Karpas-422 (cell line): ENCODE measurements at places on chromosomes 11 and 22. TPM values are rescaled to one million over a fixed set of nuclear protein-coding genes. Genes with fewer than 3 reads are reported as not detected.

Gene IRAG1
- total RNA-seq: not detected in 2 replicates

Gene SCUBE1
- total RNA-seq: not detected in 2 replicates

Gene SPA17
- 1.2 and 10.4 TPM in 2 replicates for total RNA-seq

Gene MMP1
- not detected in 2 replicates for total RNA-seq

Gene CXCR5
- total RNA-seq: 0.71 and 1.2 TPM in 2 replicates

Gene LIN7C
- 10.5 and 30.3 TPM in 2 replicates for total RNA-seq

Gene KCNJ1
- not detected in 2 replicates for total RNA-seq

Gene MS4A14
- total RNA-seq: 0.65 and 1.3 TPM in 2 replicates

Gene HIRA
- 20.0 and 20.2 TPM in 2 replicates for total RNA-seq

Gene SPON1
- total RNA-seq: not detected in 2 replicates

Gene MUC6
- not detected in 2 replicates for total RNA-seq

Gene RASGRP2
- total RNA-seq: 4.0 and 5.3 TPM in 2 replicates

Gene CFAP68
- total RNA-seq: 31.5 and 40.7 TPM in 2 replicates

Gene RBFOX2
- total RNA-seq: 24.2 TPM in 2 replicates

Gene NUP160
- 37.7 and 65.0 TPM in 2 replicates for total RNA-seq

Gene LIPT2
- total RNA-seq: 5.9 and 9.8 TPM in 2 replicates

Gene POLR3H
- 13.2 and 17.1 TPM in 2 replicates for total RNA-seq

Gene MUC5B
- under 0.01 and 0.04 TPM in 2 replicates for total RNA-seq

Gene MAPK8IP2
- total RNA-seq: 1.3 and 1.6 TPM in 2 replicates

Gene NNMT
- not detected in 2 replicates for total RNA-seq

Gene C1QTNF6
- total RNA-seq: 1.7 and 2.7 TPM in 2 replicates

Gene ZNF214
- not detected in 2 replicates for total RNA-seq

Gene OSBP2
- total RNA-seq: 0.07 and 0.14 TPM in 2 replicates

Gene MAPK11
- 6.4 and 15.8 TPM in 2 replicates for total RNA-seq

Gene MRGPRF
- total RNA-seq: not detected in 2 replicates

Gene RNF214
- total RNA-seq: 7.0 and 10.1 TPM in 2 replicates

Gene MYOD1
- total RNA-seq: not detected in 2 replicates

Gene PARVG
- total RNA-seq: 6.3 and 6.7 TPM in 2 replicates

Gene FKBP2
- total RNA-seq: 27.8 and 73.4 TPM in 2 replicates

Gene GRAP2
- total RNA-seq: not detected in 2 replicates

Gene ROM1
- 0.45 and 1.2 TPM in 2 replicates for total RNA-seq

Gene CEND1
- 19.8 and 50.0 TPM in 2 replicates for total RNA-seq

Gene MYBPC3
- total RNA-seq: 0.67 and 0.72 TPM in 2 replicates
